ENCODE measurements at places on chromosomes 4 and X.

- no peak for DNase-seq
These were observed 1383.3 kb upstream of the PCDH7 start for GRCh38 chr4:29336861-29337260.

GRCh38 chr4:95676190-95676589, 127.4 kb upstream of the UNC5C start:
- DNase-seq = peak; percentile 7

DNA sequence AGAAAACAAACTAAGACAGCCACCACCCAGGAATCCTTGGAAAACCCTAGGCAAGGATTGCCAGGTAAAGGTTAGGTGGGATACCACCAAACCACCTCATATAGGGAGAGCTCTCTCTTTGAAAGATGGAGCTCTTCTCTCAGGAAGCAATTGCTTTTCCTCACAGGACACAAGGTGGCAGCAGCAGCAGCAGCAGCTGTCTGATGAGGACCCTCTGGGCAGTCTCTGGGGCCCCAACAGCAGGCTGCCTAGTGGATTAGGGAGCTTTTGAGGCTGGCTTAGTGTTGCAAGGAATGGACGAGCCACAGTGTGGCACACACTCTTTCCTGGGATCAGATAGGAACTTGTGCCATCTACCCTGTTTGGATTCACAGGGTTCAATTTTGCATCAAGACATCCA, 41.4 kb upstream of the CHRDL1 start:
- DNase-seq = no peak

GRCh38 chrX:153303276-153304262, 18.0 kb downstream of the PNMA6F start:
- DNase-seq = no peak

DNA sequence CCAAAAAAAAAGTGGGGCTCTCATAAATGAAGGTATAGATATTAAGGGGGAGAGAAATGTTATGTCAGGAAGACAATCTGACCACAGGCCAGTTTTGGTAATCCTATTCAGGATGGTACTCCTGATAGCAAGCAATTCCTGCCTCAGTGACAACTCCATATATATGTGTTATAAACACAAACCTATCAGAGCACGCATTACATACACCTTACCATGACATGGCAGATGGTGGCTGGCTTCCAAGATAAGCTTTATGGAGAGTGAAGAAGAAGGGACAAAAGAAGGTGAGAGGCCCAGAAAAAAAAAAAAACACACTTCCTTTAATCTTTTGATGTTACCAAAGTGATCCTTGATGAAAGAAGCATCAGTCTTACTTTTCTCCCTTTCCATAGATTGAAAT, 29.5 kb upstream of the KDR start:
- no peak for DNase-seq

DNA sequence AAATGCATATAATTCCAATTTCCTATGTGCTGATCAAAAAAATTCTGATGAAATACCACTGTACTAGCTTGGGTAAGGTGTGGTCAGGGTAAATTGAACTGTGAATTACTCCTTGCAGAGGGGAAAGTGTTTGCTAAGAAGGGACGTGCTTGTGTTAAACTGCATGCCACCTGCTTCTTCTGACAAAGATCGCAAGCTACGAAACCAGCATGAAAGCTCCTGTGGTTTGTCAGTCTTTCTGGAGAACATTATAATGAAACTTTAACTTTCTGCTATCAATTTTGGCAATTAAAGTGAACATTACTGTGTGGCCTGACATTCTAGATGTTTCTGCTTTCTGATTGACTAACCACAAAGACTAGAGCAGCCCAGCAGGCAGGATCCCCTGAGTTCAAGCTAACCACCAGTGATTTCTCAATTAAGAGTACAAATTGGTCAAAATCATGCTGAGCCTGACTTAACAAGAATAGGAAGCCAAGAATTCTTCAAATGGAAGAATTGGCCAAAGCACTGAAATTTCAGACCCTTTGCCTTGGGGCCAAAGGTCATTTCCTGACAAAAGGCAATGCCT, 239.0 kb downstream of the SLITRK2 start:
- DNase-seq = no peak

GRCh38 chr4:165364452-165365080, 14.2 kb upstream of the CPE start:
- DNase-seq = peak; percentile 48

GRCh38 chrX:68433155-68433980, at the start of gene OPHN1:
TSS of gene OPHN1 (minus strand) at chrX:68433495. CDS start at chrX:68433020, 475 bp downstream.
- peak; percentile 71 for DNase-seq

GRCh38 chr4:184248216-184248615, 30.5 kb upstream of the ENPP6 start:
- no peak for DNase-seq

DNA sequence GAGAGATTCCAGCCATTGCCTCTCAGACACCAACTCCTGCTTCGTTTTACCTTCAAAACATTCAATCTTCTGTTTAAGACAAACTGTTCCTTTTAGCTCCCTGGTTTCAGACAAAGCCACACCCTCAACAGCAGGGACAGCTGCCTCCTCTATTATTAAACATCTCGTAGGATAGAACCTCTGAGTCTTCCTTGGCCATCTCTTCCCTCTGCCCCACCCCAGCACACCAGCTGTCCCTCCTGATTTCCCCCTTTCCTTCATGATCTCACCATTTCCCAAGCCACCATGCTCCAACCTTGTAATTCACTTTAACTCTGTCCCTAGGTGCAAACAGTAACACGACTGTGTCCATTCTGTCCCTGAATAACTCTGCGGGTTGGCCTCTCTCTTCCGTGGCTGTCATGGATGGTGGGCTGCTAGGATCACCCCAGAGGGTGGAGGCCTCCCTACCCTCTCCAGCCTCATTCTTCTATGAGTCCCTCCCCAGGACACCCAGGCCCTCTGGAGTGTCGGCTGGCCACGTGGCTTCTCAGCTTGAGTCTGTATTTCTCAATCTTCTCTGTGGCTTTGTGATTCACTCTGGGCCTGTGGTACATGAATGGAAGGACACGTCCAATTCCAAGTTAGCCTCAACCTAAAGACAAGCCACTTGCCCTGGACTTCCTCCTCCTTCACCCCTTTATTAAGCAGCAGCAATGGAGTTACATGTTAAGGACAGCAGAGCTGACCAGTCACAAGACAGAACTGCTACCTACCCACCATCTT, 349.9 kb downstream of the FBXW7 start:
- DNase-seq = peak; percentile 9

GRCh38 chrX:5791721-5792120, 436.9 kb downstream of the NLGN4X start:
- DNase-seq = no peak

GRCh38 chr4:2274320-2275043, 12.6 kb upstream of the MXD4 start:
- no peak for DNase-seq

All from H4 (cell line).